ENCODE measurements at places on chromosomes 11 and 22. TPM values are rescaled to one million over a fixed set of nuclear protein-coding genes. Genes with fewer than 3 reads are reported as not detected.

SCN4B gene
- total RNA-seq: 1.5 TPM

- H3K4me3 ChIP-seq: no peak overlapping the region
- H3K4me1 ChIP-seq: peaks cover 6% of the 10 kb centered on the region
Measured at GRCh38 chr11:2480874-2481220, 36.0 kb downstream of the KCNQ1 start.

DNA sequence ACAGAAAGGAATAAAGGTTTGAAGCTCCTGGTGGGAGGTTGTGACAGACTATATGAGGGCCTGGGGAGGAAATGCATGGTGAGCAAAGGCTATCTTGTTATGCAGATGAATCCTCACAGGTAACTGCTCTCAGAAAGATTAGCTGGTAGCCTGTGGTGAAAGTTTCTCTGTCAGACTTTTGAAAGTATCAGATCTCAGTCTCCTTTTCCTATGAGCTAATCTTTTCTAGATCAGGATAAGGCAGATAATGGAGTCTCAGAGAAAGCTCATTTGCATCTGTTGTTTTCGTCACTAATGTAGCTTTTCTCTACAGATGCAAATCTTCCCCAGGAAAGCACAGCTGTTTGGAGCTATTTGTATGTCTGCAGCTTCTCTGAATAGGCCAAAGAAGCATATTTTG, 21.0 kb upstream of the OR6X1 start:
- H3K27me3 ChIP-seq: no peaks in the 10 kb centered on the region
- H3K4me1 ChIP-seq: no peaks in the 10 kb centered on the region
- H3K4me3 ChIP-seq: no peak overlapping the region
- no peak overlapping the region for H3K27ac ChIP-seq
- no peak for DNase-seq

DNA sequence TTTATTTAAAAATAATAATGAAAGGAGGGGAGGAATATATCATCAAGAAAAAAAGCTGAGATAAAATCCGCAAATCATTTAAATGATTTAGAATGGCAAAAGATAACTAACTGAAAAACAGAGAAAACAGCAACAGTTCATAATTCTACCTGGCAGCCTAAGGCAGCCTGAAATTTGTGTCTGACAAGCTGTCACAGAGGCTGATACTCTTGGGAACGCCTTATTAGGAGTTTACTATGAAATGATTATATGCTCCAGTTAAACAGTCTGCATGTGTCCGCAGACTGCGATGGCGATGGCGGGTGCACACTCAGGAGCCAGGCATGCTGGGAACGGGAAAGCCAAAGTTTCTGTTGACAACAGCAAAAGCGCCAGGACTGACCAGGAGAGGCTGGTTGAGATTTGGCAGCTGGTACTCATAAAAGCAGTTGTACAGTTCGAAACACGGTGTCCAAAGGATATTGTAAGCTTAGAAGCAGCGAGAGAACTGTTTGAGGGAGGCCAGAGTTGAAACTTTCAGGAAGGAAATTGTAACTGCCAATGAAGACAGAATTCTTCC, 172.9 kb upstream of the MPPED2 start:
- H3K36me3 ChIP-seq: no peaks in the 10 kb centered on the region
- no peak overlapping the region for H3K27ac ChIP-seq
- H3K4me3 ChIP-seq: no peak overlapping the region
- no peaks in the 10 kb centered on the region for H3K27me3 ChIP-seq
- no peak for DNase-seq

DNA sequence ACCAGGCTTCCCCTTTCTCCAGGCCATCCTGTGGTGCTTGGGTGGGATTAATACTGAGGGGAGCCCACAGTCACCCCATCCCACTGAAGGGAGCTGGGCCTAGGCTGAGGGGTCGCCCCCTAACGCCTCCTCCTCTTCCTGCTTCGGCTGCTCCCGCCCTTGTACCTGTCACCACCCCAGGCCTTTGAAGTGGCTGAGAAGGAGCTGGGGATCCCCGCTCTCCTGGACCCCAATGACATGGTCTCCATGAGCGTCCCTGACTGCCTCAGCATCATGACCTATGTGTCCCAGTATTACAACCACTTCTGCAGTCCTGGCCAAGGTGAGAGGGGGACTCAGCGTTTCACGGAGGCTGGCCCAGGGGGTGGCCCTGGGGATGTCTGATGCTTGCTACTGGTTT, 6.1 kb downstream of the MICALL1 start:
- H3K36me3 ChIP-seq: peaks cover 41% of the 10 kb centered on the region
- no peak for DNase-seq
- H3K27me3 ChIP-seq: no peaks in the 10 kb centered on the region

DNA sequence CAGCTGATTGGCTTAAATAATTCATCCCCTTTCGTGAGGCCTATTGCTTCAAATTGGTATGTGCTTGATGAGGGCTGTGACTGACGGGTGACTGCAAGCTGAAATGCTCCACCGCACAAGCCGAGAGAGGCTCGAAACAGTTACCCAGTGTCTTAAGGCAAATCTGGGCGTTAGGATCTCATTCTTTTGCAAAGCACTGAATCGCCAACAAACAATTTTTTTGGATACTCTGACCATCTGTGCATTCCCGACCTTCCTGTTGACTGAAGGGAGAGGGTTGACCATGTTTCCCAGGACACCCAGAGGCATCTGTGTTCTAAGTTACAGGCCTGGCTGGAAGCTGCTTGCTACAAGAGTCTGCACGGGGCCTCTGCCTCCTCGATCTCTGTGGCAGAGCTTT, 32.1 kb downstream of the CACNG2 start:
- H3K4me3 ChIP-seq: no peak overlapping the region
- H3K27me3 ChIP-seq: peaks cover 35% of the 10 kb centered on the region
- no peaks in the 10 kb centered on the region for H3K36me3 ChIP-seq
- no peaks in the 10 kb centered on the region for H3K4me1 ChIP-seq
- H3K27ac ChIP-seq: no peak overlapping the region
- DNase-seq: no peak

GRCh38 chr11:528166-528814, 7.1 kb downstream of the HRAS start:
- no peak for DNase-seq
- H3K36me3 ChIP-seq: peaks cover 27% of the 10 kb centered on the region
- H3K4me3 ChIP-seq: no peak overlapping the region
- no peak overlapping the region for H3K27ac ChIP-seq
- H3K4me1 ChIP-seq: peaks cover 12% of the 10 kb centered on the region
- H3K27me3 ChIP-seq: no peaks in the 10 kb centered on the region

ELMOD1 gene
- total RNA-seq: 46.5 TPM

DNA sequence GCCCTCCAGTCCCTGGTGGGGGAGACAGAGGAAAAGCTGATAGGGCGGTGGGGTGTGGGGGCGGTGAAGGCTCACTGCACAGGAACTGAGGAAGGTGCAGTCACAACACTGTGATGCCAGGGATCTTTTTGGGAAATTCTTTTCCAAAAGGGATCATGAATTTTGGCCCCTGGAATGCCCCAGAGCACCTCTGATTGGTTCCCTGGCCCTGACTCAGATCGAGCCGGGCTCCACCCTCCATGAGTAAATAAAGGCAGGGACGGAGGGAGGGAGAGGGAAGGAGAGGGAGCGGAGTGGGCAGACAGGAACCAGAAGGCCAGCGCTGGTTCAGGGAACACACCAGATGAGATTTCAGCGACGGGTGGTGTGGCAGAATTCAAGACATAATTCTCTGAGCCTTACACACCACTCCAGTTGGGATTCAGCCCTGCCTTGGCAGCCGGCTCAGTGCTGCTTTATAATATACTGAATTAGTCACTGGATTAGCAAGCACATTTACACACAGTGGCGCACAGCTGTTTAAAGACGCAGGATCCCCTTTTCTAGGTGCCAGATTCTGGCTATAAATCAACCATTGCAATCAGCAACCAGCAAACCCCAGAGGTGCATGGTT, 80.3 kb downstream of the ETS1 start:
- no peaks in the 10 kb centered on the region for H3K27me3 ChIP-seq
- peak; percentile 91 for DNase-seq
- H3K36me3 ChIP-seq: no peaks in the 10 kb centered on the region

DNA sequence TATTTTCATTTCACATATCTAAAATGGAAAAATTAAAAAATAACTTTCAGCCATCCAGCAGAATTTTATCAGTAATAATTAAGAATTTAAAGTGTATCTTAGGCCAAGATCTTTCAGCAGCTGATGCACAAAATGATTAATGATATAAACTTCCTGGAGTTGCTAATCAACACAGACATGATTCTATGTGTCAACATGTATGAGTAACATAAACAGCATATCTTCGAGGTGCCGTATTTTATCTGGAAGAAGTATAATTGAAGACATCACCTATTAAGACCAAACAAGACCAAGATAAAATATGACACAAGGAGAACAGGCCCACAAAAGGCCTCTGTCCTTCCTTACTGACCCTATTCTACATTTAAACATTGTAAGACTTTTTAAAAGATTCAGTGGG, 45.2 kb downstream of the SLC5A12 start:
- no peaks in the 10 kb centered on the region for H3K36me3 ChIP-seq
- H3K4me3 ChIP-seq: no peak overlapping the region
- no peak for DNase-seq
- H3K27ac ChIP-seq: no peak overlapping the region
- H3K27me3 ChIP-seq: no peaks in the 10 kb centered on the region

GRCh38 chr11:124864892-124865180, 396 bp upstream of the ROBO3 start:
- H3K27me3 ChIP-seq: peaks cover 94% of the 10 kb centered on the region
- no peak overlapping the region for H3K27ac ChIP-seq
- DNase-seq: peak; percentile 35
- H3K4me1 ChIP-seq: peaks cover 55% of the 10 kb centered on the region
- no peak overlapping the region for H3K4me3 ChIP-seq
- no peaks in the 10 kb centered on the region for H3K36me3 ChIP-seq

- peaks cover 6% of the 10 kb centered on the region for H3K36me3 ChIP-seq
- peak overlapping the region; percentile 92 for H3K27ac ChIP-seq
- H3K27me3 ChIP-seq: no peaks in the 10 kb centered on the region
- H3K4me1 ChIP-seq: peaks cover 37% of the 10 kb centered on the region
- DNase-seq: no peak
Measured at GRCh38 chr11:86954269-86955110, 705 bp downstream of the FZD4 start.

POLR2L gene
- total RNA-seq: 44.3 TPM

MRGPRG gene
- not detected for total RNA-seq

DNA sequence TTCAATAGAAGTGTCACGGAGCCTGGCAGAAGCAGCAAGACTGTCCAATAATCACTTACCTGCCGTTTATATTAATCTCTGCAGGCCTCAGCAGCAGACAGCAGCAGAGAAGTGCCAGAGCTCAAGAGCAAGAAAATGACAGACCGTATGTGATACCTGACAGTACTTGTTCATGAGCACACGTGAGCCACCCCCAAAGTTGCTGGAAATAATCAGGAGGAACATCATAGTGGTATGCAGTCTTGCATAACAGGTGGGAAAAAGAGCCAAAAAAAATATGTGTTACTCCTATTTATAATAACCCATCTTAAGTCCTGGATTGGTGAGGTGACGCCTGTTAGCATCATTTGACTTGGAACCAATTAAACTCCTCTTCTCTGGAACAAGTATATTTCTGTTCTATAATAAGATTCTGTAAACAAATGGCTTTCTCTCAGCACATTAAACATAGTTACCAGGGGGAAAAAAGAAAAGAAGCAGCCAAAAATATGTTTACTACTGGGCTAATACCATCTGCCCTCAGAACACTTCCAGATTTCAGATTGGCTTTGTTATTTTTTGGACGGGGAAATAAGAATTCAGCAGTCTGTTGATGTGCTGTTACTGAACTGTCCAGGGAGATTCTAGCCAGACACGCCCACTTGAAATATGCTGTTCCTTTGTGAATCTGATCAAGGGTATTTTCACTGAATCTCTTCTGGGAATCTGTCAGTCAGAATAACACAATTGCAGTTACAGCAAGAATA, 7.9 kb upstream of the SLN start:
- H3K27ac ChIP-seq: peak overlapping the region; percentile 49
- H3K4me1 ChIP-seq: peaks cover 22% of the 10 kb centered on the region
- H3K4me3 ChIP-seq: no peak overlapping the region
- DNase-seq: no peak
